ENCODE measurements at places on chromosomes 5 and 9.
A peak's percentile ranks its signal among the peaks of the same experiment; 100 is the strongest.

DNA sequence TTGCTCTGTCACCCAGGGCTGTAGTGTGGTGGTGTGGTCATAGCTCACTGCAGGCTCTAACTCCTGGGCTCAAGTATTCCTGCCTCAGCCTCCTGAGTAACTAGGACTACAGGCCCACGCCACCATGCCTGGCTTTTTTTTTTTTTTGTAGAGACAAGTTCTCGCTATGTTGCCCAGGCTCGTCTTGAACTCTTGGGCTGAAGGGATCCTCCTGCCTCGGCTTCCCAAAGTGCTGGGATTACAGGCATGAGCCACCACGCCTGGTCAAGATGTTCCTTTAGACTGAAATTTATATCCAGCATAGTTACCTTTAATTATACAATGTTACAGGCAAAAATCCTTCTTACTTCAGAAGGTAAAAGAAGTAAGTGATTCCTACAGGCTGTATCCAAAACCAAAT lies 1.6 kb upstream of the DNAJC21 start:
- DNase-seq = no peak

DNA sequence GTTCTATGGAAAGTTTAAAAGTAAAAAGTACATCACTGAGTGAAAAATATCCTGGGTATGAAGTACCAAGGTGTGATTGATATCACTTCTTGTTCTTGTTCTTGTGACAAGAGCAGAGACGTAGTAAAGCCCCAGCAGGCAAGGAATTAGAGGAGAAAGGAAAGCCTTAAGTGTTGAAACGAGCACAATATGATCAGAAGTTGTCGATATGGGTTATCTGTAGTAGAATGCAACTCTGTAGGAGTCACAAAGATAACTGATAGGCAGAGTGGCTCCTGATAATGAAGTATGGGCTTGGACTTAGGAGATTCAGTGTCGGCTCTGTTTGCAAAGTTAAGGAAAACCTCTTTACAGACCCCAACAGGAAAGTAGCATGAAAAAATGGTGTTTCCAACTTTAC lies 1179.1 kb downstream of the DTWD2 start:
- DNase-seq = no peak

- DNase-seq = no peak
Measured at GRCh38 chr5:57698802-57699201, 216.2 kb upstream of the ACTBL2 start.

DNA sequence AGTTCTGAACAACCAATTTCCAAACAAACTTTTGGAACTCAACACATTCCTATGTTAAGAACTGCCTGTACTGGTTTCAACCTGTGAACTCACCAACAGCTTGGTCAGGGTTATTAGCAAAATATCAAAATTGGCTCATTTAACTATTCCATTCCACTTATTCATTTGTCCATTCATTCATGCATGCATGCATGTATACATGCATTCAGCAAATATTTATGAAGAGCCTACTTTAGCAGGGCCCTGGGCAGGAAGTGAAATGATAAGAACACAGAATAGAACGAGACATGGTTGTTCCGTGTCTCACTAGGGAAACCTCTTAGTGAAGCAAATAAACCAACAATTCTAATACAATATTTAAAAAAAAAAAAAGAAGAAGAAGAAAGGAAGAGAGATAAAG lies 107.4 kb downstream of the GLIS3 start:
- no peak for DNase-seq

DNA sequence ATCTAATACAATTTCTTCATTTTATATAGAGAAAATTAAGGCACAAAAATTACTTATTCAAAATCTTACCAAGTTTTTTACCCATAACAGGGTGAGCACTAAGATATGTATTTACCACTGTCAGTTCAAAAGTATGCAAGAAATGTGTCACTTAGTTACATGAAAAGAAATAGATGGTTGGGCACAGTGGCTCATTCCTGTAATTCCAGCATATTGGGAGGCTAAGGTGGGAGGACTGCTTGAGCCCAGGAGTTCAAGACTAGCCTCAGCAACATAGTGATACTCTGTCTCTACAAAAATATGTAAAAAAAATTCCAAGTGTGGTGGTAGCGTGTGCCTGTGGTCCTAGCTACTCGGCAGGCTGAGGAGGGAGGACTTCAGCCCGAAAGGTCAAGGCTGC lies 19.4 kb downstream of the YIPF5 start:
- no peak for DNase-seq

GRCh38 chr5:67154556-67155206 lies 41.9 kb downstream of the CD180 start:
- DNase-seq = no peak

DNA sequence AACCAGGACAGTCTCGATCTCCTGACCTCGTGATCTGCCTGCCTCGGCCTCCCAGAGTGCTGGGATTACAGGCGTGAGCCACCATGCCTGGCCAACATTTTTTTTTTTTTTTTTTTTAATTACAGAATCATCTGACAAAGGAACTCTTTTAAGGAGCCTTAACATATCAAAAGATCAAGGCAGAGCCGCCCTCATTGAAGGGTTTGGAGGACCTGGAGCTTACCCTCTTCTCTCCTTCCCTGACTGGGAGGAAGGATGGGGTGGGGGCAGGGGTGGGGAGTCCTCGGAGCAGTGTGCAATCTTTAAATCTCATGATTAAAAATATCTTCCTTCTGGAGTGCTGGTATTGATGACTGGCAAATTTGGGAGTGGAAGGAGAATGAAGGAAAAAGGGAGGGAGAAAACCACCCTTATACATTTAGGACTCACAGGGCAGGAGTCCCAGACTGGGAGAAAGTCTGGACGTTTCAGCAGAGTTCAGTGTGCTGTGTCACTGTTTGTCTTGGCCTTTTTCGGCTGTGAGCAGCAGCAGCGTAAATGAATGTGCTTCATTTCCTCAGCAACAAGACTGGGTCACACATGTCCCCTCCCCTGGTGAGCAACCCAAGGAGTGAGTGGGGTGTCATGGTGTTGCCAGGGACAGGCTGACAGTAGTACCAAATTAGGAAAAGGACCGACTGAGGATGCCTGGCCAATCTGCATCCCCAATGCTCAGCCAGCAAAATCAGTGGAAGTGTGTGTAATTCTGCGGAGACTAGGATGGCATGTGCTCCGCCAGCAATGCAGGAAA lies 115.3 kb upstream of the BNC2 start:
- DNase-seq = no peak

DNA sequence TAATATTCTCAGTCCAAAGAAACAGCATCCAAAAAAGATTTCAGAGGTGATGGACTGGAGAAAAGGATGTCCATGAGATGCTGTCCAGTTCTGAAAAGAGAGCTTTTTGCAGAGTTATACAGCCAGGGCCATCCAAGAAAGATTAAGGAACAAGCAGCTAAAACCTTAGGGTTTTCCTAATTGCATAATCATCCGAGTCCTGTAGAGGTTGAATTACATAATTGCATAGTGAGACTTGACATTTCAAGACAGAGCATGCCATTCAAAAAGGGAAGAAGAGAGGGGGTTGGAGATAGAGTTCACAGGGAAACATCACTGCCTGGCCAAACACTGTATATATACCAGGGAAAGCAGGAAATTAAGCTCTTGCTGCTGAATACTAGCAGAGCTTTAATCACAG lies 1729.2 kb upstream of the WWC1 start:
- DNase-seq = no peak

- no peak for DNase-seq
Measured at GRCh38 chr5:56480705-56481427, 247.7 kb upstream of the ANKRD55 start.

DNA sequence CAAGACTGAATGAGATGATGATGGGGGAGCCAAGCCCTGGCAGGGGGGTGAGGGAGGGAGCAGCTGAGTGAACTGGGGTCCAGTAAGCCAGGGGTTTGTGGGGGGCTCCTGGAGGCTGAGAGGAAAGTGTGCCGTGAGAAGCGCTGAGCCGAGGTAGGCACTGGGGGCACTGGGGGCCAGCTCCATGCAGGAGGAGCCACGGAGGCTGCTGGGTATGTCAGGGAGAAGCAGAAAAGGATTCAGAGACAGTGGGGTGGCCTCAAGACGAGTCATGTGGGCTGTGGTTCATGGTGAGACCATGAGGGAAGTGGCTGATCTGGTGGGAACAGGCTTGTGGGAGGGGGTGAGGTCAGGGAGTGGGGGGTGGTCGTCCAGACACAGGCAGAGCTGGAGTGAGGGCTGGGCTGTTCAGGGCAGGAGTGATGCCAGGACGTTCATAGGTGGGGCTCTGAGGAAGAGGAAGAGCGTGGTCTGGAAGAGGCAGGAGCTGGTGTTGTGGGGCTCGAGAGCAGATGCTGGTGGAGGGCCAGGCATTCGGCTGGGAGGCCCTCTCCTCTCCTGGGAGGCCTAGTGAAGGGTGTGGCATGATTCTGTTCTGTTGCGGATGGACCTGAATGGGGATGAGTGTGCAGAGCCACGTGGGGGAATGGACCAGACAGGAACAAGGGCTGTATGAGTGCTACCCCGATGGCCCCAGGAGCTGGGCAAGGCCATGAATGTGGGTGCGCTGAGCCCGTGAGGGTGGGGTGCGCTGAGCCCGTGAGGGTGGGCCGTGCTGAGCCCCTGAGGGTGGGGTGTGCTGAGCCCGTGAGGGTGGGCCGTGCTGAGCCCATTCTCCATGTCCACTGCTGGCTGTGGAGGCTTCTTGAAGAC lies 92.7 kb upstream of the CACNA1B start:
- no peak for DNase-seq

- peak; percentile 80 for DNase-seq
Measured at GRCh38 chr9:105309531-105309931, 65.1 kb downstream of the SLC44A1 start.

- no peak for DNase-seq
Measured at GRCh38 chr5:176620333-176620981, 9.9 kb downstream of the SNCB start.

DNA sequence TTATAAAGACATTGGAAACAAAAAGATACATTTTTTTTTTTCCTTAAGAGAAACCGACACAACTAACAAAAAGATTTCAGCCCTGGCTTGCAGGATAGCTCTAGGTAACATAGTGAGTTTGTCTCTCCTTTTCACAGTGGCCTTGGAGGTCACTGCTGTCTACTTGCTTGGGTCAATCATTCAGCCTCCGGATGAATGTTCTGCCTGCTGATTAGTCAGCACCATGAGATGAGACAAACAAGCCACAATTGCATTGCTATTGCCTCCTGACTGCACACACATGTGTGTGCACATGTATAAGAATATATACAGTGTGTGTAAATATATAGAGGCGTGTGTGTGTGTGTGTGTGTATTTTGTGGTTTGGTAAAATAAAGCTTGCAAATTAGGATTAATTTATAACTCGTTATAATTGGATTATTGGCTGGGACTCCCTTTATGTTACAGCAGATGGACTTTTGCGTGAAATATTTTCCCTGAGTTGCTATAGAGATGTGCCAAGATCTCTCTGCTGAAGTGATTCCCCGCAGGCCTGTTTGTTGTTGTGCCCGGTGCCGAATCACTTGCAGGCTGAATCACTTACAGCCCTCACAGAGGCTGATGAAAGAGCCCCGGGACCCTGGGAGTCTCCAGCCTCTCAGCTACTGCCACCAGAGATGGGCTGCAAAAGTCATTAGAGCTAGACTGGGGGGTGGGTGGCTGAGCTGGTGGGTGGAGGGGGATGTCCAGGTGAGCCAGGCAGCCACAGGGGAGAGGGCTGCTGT lies 161.2 kb downstream of the FGF18 start:
- no peak for DNase-seq

DNA sequence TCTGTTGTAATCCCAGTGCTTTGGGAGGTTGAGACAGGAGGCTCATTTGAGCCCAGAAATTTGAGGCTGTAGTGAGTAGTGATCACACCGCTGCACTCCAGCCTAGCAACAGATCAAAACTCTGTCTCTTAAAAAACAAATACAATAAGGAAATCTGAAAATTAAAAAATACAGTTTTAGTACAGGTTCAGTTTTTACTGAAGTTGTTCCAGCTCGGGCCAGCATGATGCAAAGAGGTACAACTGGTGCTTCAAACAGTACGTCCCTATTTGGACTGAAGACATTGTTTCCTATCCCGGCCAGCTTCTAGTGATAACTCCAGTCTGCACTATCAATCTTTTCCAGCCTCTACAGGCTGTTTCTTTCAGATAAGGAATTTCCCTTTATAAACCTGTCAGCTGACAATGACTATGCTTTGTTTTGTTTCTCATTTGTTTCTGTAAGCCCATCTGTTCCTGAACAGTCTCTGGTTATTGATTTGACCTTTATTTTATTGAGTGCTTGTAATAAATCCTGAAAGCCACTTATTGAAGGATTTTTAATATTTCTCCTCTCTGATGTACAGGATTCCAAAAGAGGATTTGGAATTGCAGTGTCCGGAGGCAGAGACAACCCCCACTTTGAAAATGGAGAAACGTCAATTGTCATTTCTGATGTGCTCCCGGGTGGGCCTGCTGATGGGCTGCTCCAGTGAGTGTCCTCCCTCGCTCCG lies 41.9 kb downstream of the TJP2 start:
- DNase-seq = no peak

- no peak for DNase-seq
Measured at GRCh38 chr5:175344331-175345195, 99.4 kb downstream of the DRD1 start.

- no peak for DNase-seq
Measured at GRCh38 chr5:15334551-15335266, 165.3 kb upstream of the FBXL7 start.

GRCh38 chr5:125143011-125143410 lies 396.6 kb upstream of the ZNF608 start:
- no peak for DNase-seq

Data from NCI-H1930 (cell line).